ENCODE measurements at places on chromosomes 4 and X.

DNA sequence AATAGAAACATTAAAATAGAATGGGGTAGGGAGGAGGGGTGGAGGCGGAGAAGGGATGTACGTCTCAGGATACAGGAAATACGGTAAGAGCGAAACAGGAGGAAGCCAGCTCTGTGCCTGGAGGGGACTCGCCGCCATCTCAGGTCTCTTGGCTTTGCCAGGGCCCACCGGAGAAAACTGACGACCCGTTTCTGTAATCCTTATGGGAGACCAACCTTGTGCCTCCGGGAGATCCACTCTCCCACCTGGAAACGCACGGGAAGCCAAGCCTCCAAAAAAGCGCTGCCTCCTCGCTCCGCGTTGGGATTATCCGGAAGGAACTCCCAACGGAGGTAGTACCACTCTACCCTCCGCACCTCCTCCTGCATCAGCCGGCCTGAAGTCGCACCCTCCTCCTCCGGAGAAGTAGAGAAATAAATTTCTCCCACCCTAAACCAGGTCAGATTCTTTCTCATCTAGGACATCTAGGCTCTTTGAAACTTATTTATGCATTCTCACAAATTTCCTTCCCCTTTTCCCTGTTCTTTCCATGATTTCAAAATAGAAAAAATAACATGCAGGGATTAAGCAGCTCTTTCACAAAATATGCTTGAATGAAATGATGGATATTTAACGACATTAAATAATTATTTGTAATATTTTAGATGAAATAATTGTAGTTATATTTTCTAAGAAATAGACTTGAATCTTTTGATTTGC is at the start of gene NBDY:
Gene NBDY, plus strand, starts transcription at position 92 of the 699 bp plus-strand sequence. Its CDS starts 111 bp downstream, at position 203.
- peak; percentile 58 for DNase-seq

DNA sequence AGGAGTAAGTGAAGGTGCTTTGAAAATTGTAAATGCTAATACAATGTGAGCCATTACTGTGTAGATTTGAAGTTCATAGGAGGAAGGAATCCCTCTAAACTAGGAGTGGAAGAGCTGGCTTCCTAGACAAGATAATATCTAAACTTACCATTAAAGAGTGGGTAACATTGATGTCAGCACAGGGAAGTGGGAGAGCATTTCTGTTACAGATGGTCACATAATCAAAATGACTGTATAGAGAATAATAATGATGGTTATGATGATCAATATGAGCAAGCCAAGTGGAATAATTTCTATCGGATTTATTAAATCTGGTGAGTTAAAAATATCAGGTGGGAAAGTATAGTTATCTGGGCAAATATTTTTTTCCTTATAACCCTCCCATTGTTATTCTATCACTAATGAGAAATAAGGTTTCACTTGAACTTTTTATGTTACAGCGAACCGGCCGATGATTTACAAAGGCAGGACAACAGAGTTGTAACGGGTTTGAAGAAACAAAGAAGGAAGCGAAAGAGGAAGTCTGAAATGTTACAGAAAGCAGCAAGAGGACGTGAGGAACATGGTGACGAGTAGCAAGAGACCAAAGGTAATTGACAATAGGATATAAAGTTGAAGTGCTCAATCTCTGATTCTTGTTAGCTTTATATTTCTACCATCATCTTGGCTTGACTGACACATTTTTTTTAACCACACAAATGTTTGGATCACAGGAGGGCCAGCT is 43.5 kb downstream of the FMR1NB start:
- no peak for DNase-seq

GRCh38 chrX:124555036-124555595 is 208.8 kb downstream of the SH2D1A start:
- DNase-seq, result no peak

DNA sequence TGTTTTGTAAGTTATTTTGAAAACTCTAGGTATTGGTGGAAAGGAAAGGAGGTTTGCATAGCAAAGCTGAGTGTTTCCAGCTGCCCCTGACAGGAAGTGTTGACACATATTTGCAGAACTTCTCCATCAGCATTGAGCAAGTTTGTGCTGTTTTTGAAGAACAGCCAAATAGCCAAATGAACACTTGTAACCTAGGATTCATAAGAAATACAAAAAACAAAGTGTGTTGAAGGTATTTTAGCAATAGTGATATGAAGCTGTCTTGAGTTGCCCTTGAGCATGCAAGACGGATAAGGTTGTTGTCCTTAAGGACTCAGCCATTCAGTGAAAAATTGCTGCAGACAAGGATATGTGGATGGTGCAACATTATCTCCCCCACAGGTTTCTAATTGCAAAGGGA is 68.3 kb upstream of the PGM2 start:
- no peak for DNase-seq

DNA sequence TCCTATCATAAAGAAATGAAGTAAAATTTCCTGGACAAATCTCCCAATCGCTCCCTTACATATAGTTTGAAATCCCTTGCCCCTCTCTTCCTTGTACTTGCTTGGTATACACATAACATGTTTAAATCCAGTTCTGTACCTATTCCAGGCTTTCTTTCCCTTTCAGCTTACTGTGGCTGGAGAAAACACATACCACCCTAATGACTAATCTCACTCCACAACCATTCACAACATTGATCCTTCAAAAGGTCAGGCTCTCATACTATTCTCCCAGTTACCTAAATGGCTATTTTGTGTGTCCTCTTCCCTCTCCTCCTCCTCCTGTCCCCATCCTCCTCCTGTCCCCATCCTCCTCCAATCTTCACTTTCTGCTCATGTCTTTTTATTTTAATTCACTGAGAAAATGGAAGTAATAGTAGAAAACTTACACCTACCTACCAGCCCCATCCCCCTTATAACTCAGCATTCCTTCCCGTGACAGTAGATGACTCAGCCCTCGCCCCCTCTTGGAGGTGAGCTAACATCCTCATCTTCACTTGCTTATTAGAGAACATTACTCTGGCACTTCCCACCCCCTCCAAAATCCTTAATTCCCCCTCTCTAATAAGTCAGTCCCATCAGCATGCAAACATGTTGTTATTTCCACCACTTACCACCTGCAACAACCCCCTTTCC is 77.5 kb downstream of the IL15 start:
- peak; percentile 20 for DNase-seq

- DNase-seq, result no peak
These were observed 30.4 kb upstream of the LAMP2 start for GRCh38 chrX:120499301-120500072.

GRCh38 chr4:71209161-71209560 is 129.7 kb upstream of the SLC4A4 start:
- no peak for DNase-seq

DNA sequence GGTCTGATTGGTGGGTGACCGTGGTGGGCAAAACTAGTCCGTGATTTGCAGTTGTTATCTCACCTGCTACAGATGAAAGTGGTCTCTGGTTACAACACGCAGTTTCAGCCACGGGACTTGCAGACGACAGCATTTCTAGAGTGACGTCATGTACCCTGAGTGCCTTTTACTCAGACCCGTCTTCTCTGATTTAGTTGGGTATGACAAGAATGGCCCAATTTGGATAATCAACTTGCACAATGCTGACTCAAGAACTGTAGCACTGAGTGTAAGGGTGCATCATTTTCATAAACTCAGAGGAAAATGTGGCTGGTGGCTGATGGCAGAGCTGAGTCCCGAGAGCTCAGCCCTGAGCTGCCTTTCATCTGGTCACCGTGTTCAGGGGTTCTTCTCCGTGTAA is 281.4 kb upstream of the FRG1 start:
- no peak for DNase-seq

DNA sequence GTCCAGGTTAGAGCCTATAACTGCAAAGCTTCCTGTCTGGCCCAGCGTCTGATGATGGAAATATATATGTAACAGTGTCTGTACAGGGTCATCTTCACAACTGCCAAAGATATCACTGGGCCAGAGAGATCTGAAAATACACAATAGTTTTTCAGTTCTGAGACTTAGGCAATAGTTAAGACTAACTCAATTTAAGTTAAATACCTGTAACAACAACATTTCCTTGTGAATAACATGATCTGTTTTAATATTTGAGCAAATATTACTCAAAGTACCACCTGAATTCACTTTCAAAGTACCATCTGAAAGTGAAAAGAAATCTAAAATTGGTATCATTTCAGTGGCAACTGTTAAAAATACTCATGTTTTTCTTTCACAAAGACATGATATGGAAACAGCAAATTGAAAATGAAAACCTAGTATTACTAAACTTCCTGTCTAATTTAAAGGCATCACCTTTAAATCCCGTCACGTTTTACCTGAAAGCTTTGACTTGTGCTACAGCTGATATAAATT is 9.6 kb downstream of the ZAR1 start:
- no peak for DNase-seq

GRCh38 chr4:156977435-156978160 is 6.0 kb upstream of the PDGFC start:
- DNase-seq, result no peak

- no peak for DNase-seq
These were observed 1.0 kb upstream of the PIN4 start for GRCh38 chrX:72180539-72180938.

DNA sequence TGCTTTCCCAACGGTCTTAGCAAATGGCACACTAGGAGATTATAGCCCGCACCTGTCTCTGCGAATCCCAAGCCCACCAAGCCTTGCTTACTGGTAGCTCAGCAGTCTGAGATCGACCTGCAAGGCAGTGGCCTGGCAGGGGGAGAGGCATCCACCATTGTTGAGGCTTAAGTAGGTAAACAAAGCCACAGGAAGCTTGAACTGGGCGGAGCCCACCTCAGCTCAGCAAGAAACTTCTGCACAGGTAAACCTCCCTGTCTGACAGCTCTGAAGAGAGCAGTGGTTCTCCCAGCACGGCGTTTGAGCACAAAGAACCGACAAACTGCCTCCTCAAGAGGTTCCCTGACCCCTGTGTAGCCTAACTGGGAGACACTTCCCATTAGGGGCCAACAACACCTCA is 42.8 kb downstream of the BRWD3 start:
- DNase-seq, result no peak

DNA sequence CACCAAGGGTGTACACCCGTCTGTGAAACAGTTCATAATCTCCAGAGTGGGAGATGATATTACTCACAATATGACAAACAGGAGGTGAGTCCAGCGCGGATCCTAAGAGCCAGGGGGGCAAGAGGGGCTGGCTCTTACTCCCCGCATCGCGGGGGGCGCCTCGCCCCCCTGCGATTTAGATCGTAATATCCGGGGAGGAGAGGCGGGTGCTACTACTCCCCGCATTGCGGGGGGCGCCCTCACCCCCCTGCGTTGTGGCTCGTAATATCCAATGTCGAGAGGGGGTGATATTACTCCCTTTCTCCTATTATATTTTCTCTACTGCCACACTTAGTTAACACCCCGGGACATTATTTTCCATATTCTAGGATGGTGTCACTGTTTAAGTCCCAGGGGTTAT is 131.9 kb downstream of the ADRA2C start:
- no peak for DNase-seq

- no peak for DNase-seq
These were observed 2.6 kb downstream of the NLGN4X start for GRCh38 chrX:6225911-6226595.

- no peak for DNase-seq
These were observed 928.7 kb upstream of the PRKX start for GRCh38 chrX:4642114-4642513.

DNA sequence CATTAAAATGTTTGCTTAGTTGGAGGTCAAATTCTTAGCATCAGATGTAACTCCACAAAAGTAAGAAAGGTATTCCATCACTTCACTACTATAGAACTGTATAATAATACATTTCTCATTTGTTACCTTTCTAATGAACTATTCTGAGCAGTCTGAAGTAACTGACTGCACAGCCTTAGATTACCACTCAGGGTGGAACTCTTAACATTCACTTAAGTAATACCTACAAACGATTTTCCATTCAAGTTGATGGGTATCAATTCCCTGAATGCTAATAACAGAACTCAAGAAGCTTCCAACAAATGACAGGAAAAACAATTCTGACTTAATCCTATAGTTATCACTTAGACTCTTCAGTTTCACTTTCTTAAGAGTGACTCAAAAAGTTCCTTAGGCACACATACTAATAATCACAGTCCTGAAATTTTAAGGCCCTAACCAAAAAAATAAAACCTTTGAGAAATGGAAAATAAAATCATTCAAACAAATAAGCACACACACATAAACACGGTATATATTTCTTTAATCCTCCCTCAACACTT is 20.9 kb downstream of the HNRNPD start:
- no peak for DNase-seq

GRCh38 chrX:97030947-97031346 is 147.2 kb downstream of the RPA4 start:
- DNase-seq, result no peak

DNA sequence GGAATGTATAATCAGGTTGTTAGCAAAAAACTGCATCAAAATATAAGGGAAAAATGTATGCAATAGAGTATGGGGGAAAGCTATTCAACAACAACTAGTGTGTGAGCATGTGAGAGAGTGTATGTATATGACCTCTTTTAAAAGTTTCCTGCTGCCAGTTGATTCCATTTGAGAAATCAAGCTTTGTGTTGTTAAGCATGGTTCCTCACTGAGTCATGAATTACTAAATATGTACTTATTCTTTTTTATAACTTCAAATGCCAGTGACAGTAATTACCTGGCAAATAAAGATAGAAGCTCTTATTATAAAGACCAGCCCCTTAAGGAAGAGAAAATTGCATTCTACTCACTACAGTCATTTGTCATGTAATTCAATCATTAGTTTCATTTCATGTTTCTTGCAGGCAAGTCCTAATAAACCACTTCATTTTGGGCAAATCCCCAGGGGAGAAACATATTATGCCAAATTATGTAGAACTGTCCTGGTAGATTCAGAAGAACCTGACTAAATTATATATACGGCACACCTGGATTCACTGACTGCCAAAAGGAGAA is 19.2 kb downstream of the RASGEF1B start:
- no peak for DNase-seq

GRCh38 chrX:127011629-127012028 is 192.1 kb downstream of the PRR32 start:
- no peak for DNase-seq

- no peak for DNase-seq
These were observed 731 bp downstream of the RBMXL3 start for GRCh38 chrX:115189646-115190635.

- no peak for DNase-seq
These were observed 31.6 kb upstream of the RPS6KA6 start for GRCh38 chrX:84219551-84219950.

DNA sequence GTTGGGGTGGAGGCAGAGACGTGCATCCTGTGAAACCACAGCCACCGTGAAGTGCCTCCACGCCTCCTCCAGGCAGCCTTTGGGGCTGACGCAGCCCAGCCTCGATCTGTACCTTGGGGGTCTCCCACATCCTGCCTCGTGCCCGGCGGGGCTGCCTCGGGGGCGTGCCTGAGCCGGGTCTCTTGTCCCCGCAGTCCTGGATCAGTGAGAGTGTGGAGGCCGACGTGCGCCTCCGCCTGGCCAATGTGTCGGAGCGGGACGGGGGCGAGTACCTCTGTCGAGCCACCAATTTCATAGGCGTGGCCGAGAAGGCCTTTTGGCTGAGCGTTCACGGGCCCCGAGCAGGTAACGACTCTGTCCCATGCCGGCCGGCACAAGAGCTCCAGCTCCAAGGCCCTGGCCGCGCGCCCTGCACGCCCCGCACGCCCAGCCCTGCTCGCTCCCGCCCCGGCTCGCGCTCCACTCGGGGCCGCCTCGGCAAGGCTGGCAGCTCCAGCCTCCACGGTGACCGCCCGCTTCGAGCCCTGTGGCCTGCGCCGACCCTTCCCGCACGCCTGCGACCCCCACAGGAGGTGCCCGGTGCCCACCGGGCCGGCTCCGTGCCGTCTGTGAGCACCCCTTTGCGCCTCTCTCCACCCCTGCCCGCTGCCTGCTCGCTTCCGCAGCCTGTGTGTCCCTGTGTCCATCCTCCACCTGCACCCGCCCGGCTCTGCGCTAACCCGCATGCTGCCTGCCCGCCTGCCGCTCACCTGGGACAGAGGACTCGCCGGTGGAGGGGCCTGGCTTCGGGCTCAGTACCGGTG is 9.8 kb downstream of the FGFR3 start:
- DNase-seq, result no peak

Measured in SW480 (cell line).